ENCODE measurements at places on chromosomes 6 and 20.

DNA sequence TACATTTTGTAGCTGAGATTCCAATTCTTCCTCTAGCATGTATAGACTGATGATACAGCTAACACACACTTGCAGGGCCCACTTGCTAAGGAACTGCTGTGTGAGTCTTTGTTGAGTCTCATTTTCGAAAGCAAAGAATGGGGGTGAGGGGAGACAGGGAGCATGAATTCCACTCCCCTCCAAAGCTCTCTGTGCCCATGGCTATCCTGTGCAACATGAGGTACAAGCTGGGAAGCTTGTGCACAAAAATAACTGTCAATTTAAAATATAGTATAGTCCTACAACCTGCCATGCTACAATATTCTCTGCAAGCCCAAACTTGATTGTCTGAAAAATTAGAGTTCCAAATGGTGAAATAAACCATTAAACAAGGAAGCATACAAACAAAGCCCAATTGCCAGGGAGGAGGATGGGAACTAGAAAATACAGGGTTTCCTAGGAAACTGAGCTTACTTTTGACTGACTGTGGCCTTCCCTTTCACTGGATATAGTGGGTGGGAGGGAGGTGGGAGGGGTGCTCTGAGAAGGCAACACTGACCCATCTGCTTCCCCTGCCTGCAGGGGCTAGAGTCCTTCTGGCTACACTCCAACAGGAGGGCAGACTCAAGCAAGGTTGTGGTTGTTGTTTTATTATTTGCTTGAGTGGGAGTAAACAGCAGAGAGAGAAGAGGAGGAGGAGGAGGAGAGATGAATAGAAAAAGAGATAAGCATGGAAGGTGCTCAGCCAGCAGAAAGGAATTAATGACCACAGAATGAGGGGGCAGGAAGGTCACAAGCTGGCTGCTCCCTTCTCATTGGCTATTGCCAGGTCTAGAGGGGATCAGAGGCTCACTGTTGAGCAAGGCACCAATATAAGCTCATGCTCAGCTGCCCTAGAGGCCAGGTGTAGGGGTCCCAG is 84.6 kb downstream of the FYN start:
- H3K4me3 ChIP-seq: no peak overlapping the region
- peaks cover 53% of the 10 kb centered on the region for H3K4me1 ChIP-seq
- DNase-seq: no peak
- H3K27me3 ChIP-seq: no peaks in the 10 kb centered on the region
- H3K27ac ChIP-seq: no peak overlapping the region

DNA sequence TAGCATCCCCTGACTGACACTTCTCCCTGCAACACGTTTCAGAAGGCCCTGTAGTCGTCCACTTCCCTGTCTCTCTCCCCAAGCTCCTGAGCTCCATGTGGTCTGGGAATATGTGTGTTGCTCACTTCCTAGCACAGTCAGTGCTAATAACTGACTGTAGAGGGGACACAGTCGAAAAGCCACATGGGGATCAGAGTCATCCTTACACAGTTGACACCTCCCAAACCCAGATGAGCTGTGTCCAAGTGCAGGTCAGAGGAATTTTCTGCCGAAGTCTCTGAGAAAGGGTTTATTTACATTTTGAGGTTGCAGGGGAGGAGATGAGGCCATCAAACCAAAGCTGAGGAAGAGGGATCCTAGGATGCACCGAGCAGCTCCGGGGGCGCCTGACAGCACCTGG is 3.5 kb upstream of the ADAM33 start:
- no peaks in the 10 kb centered on the region for H3K4me1 ChIP-seq
- DNase-seq: no peak
- H3K4me3 ChIP-seq: no peak overlapping the region
- H3K36me3 ChIP-seq: no peaks in the 10 kb centered on the region
- H3K27me3 ChIP-seq: peaks cover 40% of the 10 kb centered on the region
- no peak overlapping the region for H3K27ac ChIP-seq

GRCh38 chr6:1394514-1395463 is 5.4 kb downstream of the FOXF2 start:
- peaks cover 71% of the 10 kb centered on the region for H3K27me3 ChIP-seq
- no peak for DNase-seq
- H3K4me1 ChIP-seq: peaks cover 5% of the 10 kb centered on the region
- peaks cover 4% of the 10 kb centered on the region for H3K36me3 ChIP-seq
- H3K4me3 ChIP-seq: no peak overlapping the region
- H3K27ac ChIP-seq: no peak overlapping the region

DNA sequence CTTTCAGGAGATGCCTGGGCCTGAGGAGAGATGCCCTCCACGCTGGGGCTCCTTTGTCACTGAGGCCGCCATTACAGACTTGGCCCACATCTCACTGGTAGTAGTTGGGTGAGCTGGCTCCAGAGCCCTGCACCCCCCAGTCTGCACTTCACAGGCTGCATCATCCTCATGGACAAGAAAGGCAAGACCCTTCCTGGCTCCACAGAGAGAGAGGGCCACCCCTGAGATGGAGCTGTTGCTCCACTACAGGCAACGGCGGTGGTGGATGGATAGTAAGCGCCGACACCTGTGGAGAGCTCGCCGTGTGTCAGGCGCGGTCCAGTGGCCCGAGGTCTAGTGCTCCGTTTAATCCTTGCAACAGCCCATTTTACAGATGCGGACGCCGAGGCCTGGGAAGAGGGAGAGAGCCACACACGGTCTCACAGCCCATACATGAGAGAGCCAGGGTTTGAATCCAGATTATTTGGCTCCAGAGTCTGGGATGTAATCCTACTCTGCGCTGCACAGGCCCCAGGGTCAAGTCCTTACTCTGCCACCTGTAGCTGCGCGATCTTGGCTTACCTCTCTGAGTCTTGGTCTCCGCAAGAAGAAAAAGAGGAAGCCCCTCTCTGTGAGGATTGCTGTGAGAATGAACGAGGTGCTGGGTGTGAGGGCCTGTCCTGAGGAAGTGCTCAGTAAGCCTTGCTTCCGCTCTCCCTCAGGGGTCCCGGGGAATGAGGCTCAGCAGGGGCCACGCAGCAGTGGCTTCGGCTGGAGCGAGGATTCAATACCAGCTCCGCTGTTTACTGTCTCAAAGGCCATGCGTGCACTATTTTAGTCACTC is 34.5 kb downstream of the SPDEF start:
- no peak overlapping the region for H3K27ac ChIP-seq
- H3K4me1 ChIP-seq: no peaks in the 10 kb centered on the region
- H3K4me3 ChIP-seq: no peak overlapping the region
- no peak for DNase-seq
- H3K27me3 ChIP-seq: peaks cover 2% of the 10 kb centered on the region

- DNase-seq: no peak
- H3K27ac ChIP-seq: no peak overlapping the region
- peaks cover 29% of the 10 kb centered on the region for H3K4me1 ChIP-seq
- no peak overlapping the region for H3K4me3 ChIP-seq
- H3K27me3 ChIP-seq: no peaks in the 10 kb centered on the region
These were observed 11.7 kb downstream of the UBE2V1 start for GRCh38 chr20:50101281-50101680.

GRCh38 chr6:4950836-4951533 is 52.9 kb downstream of the RPP40 start:
- no peak overlapping the region for H3K4me3 ChIP-seq
- no peaks in the 10 kb centered on the region for H3K4me1 ChIP-seq
- H3K36me3 ChIP-seq: peaks cover 4% of the 10 kb centered on the region
- no peaks in the 10 kb centered on the region for H3K27me3 ChIP-seq
- DNase-seq: no peak

GRCh38 chr6:148107911-148108310 is 234.7 kb upstream of the SASH1 start:
- no peaks in the 10 kb centered on the region for H3K36me3 ChIP-seq
- H3K4me1 ChIP-seq: no peaks in the 10 kb centered on the region
- no peak overlapping the region for H3K4me3 ChIP-seq
- peaks cover 6% of the 10 kb centered on the region for H3K27me3 ChIP-seq

DNA sequence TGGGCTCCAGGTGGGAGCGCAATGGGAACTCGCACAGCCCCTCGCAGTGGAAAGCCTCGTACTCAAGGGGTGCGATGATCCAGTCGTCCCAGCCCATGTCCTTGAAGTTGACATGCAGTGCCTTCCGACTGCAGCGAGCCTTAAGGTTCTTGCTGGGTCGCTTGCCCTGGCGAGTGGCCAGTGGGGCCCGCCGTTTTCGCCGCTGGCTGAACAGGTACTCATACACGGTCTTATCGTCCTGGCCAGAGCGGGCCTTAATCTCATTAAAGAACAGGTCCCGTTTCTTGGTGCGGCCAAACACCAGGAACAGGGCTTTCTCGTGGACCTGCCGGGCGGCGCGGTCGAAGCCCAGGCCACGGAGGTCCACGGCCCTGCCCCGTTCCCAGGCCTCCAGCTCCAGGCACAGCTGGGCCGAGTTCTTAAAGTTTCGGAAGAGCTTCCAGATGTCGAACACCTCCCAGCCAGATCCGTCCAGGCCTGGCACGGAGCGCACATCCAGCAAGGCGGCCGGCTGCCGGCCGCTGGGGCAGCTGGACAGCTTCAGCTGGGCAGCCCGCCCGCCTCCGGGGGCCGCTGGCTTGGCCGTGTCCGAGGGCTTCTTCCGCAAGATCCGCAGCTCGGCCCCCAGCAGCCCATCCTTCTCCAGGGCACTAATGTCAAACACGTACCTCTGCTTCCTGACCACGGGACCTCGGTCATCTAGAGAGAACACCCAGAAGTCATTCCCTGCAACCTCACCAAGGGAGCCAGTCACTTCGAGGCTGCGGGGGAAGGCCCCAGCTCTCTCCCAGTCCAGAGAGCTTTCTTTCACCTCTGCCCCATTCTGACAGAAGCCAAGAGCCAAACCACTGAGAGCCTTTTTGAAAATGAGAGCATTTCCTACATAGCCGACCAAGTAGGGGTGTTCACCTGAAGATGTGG is 3.7 kb downstream of the GDF5 start:
- peaks cover under 1% of the 10 kb centered on the region for H3K4me1 ChIP-seq
- no peak overlapping the region for H3K4me3 ChIP-seq
- no peak for DNase-seq
- no peaks in the 10 kb centered on the region for H3K36me3 ChIP-seq

DNA sequence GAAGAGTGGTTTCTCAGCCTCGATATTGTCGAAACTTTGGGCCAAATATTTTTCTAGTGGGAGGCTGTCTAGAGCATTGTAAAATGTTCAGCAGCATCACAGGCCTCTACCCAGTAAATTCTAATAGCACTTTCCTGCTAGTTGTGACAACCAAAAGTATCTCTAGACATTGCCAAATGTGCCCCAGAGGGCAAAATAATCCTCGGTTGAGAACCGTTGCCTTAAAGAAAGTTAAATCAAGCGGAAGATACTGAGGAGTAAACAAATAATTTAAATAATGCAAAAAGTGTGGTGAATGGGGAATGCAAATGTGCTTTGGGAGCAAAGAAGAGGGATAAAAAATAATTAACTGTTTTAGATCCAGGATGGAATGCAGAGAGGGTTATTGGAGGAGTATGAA is 106.4 kb upstream of the ASCC3 start:
- H3K4me1 ChIP-seq: no peaks in the 10 kb centered on the region
- H3K36me3 ChIP-seq: no peaks in the 10 kb centered on the region
- no peak overlapping the region for H3K27ac ChIP-seq
- H3K27me3 ChIP-seq: no peaks in the 10 kb centered on the region

- no peak overlapping the region for H3K4me3 ChIP-seq
- peaks cover 6% of the 10 kb centered on the region for H3K27me3 ChIP-seq
- H3K4me1 ChIP-seq: peaks cover 4% of the 10 kb centered on the region
These were observed 48.4 kb upstream of the CDYL start for GRCh38 chr6:4727671-4728435.

- peak within 1 kb of the TSS; percentile 61 for H3K27ac ChIP-seq
- peaks cover 69% of the 10 kb centered on the region for H3K27me3 ChIP-seq
- H3K36me3 ChIP-seq: peaks cover 7% of the 10 kb centered on the region
- H3K4me1 ChIP-seq: peaks cover 8% of the 10 kb centered on the region
These were observed at the start of gene NKX2-2 for GRCh38 chr20:21513881-21514540. Gene NKX2-2, minus strand, starts transcription at chr20:21514064. Its CDS starts 395 bp downstream, at chr20:21513669.

- DNase-seq: no peak
- H3K27ac ChIP-seq: no peak overlapping the region
- H3K27me3 ChIP-seq: no peaks in the 10 kb centered on the region
These were observed 157.4 kb upstream of the BMP5 start for GRCh38 chr6:56032715-56033260.

DNA sequence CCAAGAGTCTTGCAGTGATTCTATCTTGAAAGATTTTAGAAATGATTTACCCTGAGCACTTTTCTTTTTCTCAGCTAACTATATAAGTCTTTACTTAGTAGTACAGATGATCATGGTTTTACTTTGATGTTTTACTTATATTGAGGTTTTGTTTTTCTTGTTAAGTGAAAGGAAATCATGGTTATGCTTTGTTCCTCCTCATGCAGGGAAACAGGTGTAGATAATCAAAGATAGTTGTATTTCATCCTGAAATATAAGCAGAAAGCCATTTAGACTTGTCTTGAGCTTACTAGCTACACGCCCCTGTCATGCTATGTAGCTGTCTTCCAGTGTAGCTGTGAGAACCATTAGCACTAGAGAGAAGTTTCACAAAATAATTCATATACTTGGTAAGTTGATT is 113.9 kb downstream of the HIVEP1 start:
- H3K27ac ChIP-seq: no peak overlapping the region
- no peaks in the 10 kb centered on the region for H3K27me3 ChIP-seq
- H3K4me1 ChIP-seq: peaks cover 47% of the 10 kb centered on the region
- no peak overlapping the region for H3K4me3 ChIP-seq

GRCh38 chr20:40765814-40766480 is 76.9 kb upstream of the MAFB start:
- H3K36me3 ChIP-seq: no peaks in the 10 kb centered on the region
- H3K4me1 ChIP-seq: no peaks in the 10 kb centered on the region
- H3K4me3 ChIP-seq: no peak overlapping the region
- no peak for DNase-seq
- no peak overlapping the region for H3K27ac ChIP-seq
- H3K27me3 ChIP-seq: peaks cover 6% of the 10 kb centered on the region

GRCh38 chr20:19531446-19531845 is 226.6 kb upstream of the RIN2 start:
- no peaks in the 10 kb centered on the region for H3K27me3 ChIP-seq
- DNase-seq: no peak
- H3K4me3 ChIP-seq: no peak overlapping the region
- no peak overlapping the region for H3K27ac ChIP-seq
- H3K4me1 ChIP-seq: no peaks in the 10 kb centered on the region

GRCh38 chr6:133017581-133017980 is 203.2 kb downstream of the RPS12 start:
- no peak overlapping the region for H3K27ac ChIP-seq
- no peak overlapping the region for H3K4me3 ChIP-seq
- DNase-seq: no peak
- no peaks in the 10 kb centered on the region for H3K4me1 ChIP-seq
- no peaks in the 10 kb centered on the region for H3K36me3 ChIP-seq

- H3K4me1 ChIP-seq: peaks cover 12% of the 10 kb centered on the region
- H3K27me3 ChIP-seq: peaks cover 1% of the 10 kb centered on the region
- H3K27ac ChIP-seq: no peak overlapping the region
- no peak overlapping the region for H3K4me3 ChIP-seq
These were observed 28.2 kb upstream of the ZFAND3 start for GRCh38 chr6:37791156-37791919.

GRCh38 chr6:46793138-46793537 is at the start of gene MEP1A:
Gene MEP1A, plus strand, starts transcription at chr6:46793389. Its CDS starts 10 bp downstream, at chr6:46793399.
- no peak within 1 kb of the TSS for H3K27ac ChIP-seq
- no peaks in the 10 kb centered on the region for H3K27me3 ChIP-seq
- no peak within 1 kb of the TSS for H3K4me3 ChIP-seq
- H3K36me3 ChIP-seq: no peaks in the 10 kb centered on the region
- no peak for DNase-seq
- H3K4me1 ChIP-seq: no peaks in the 10 kb centered on the region

All from activated T-helper 1 cell treated with anti-CD3 and anti-CD28 coated beads, Interleukin-12 subunit alpha, Interleukin-12 subunit beta, Interleukin-2, Interleukin-4 antibody, amounts not matched to agents 30 ng/mL and 10 ng/mL and 1 ng/mL, durations not matched to agents 14 hours and 24 hours and 36 hours (primary cell).